ENCODE measurements at places on chromosomes 7 and 10.

- no peak for DNase-seq
Observed at GRCh38 chr7:106219170-106219569, 65.6 kb downstream of the NAMPT start.

GRCh38 chr7:47571331-47572093, 10.4 kb downstream of the TNS3 start:
- DNase-seq, result peak; percentile 94

DNA sequence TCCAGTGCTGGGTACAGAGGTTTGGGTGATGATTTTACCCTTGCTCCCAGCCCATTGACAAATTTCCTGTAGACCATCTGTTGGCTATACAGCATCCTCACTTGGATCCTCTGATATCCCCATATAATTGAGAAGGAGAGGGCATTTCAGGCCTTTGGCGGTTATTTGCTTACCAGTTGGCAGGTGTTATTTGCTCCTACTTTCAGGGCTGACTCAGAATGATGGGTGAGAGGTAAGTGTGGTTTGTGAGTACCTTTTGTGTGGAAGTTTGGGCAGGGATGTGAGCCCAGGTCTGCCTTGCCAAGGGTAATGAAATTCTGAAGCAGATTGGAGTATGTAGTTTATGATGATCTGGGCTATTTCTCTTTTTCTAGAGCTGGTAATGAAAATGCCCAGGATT, 93.6 kb downstream of the LRMDA start:
- DNase-seq, result no peak

GRCh38 chr7:116180302-116180701, 30.0 kb upstream of the TES start:
- peak; percentile 80 for DNase-seq

- peak; percentile 66 for DNase-seq
Observed at GRCh38 chr10:120727001-120727400, 124.2 kb upstream of the WDR11 start.

DNA sequence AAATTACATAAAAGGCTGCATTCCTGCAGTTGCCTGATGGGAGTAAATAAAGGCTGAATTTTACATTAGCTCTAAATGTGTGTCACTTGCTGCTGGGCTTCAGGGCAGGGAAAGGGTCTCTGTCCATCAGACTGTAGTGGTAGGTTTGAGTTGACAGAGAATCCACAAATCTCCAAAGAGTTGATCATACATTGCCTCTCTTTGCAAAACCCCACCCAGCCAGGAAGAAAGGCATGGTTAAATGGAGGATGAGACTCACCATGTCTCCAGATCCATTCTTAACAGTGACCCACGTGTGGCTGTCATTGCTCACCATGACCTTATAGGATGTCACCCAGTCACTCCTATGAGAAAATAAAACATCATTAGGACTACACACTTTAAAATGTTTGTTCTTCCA, 92.8 kb downstream of the CPXM2 start:
- no peak for DNase-seq

DNA sequence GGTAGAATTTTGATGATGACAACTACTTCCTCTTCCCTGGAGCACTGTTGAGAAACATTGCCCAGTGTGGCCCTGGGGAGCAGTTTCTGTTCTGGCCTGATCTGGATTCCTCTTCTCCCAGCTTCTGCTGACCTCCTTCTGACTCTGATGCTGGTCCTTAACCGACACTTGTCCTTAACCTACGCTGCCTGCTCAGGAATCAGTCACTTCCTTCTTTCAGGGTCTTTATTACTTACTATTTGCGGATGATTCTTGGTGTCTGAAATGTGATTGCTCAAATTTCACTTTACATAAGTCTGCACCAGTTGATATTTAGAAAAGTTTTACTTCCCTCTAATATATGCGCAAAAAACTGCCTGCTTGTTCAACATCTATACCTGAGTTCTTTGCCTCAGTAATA, 164.1 kb downstream of the PTEN start:
- no peak for DNase-seq

DNA sequence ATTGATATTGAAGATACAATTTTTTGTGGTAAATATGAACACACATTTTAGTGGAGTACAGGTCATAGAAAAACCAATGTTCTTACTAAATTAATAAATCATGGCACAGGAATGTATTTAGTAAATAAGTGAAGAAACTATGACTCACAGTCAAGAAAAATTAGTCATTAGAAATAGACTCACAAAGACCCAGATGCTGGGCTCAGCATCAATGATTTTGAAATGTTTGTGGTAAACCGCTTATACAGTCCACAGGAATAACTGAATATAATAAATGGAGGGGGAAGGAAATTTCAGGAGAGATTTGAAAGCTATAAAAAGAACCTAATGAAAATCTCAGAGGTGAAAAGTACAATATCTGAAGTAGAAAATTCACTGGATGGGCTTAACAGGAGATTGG, 138.3 kb upstream of the ADCY1 start:
- DNase-seq, result peak; percentile 67
